ENCODE measurements at places on chromosomes 2 and 18.
A peak's percentile ranks its signal among the peaks of the same experiment; 100 is the strongest.

DNA sequence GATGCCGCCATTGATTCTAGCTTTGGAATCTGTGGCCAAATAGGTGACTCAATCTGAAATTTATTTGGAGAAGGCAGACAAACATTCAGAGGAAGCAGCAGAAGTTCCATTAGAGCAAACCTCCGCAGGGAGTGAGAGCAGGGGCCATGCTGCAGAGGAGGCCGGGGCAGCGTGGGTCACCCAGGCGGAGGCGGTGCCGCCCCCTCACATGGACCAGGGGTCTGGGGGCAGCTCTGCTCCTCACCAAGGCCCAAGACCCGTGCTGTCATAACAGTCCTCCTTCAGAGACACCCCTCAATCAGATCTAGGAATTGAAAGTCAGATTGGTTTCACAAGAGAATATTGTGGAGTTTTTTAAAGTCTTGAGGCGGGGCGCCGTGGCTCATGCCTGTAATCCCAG, 92.4 kb downstream of the GBX2 start:
- peak; percentile 14 for DNase-seq

GRCh38 chr2:175312137-175312536, 130.6 kb upstream of the ATP5MC3 start:
- DNase-seq: no peak

DNA sequence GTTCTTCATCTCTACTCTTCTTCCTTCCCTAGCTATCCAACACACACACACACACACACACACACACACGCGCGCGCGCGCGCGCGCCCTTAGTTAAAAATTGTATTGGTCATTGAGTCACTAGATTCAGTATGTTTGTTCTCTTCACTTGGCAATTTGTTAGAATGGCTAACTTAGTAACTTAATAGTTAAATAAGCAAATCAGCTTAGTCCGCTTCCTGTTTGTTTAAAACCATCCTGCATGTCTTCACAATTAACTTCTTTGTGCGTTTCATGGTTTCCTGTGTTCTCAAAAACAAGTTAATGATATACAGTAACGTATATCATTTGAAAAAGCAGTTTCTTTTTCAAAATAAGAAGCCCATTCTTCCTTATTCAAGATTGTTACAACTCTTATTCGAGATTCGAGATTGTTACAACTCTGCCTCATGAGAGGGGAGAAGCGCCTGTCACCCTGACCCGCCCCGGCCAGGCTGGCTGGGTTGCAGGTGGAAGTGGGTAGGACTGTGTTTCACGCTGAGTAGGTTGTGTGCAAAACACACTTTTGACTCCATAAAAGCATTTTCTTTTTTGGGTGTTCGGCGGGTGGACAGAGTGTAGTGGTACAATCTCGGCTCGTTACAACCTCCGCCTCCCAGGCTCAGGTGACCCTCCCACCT, 9.5 kb upstream of the CNNM3 start:
- no peak for DNase-seq

GRCh38 chr2:160214461-160215445, 14.7 kb upstream of the ITGB6 start:
- DNase-seq: peak; percentile 93

DNA sequence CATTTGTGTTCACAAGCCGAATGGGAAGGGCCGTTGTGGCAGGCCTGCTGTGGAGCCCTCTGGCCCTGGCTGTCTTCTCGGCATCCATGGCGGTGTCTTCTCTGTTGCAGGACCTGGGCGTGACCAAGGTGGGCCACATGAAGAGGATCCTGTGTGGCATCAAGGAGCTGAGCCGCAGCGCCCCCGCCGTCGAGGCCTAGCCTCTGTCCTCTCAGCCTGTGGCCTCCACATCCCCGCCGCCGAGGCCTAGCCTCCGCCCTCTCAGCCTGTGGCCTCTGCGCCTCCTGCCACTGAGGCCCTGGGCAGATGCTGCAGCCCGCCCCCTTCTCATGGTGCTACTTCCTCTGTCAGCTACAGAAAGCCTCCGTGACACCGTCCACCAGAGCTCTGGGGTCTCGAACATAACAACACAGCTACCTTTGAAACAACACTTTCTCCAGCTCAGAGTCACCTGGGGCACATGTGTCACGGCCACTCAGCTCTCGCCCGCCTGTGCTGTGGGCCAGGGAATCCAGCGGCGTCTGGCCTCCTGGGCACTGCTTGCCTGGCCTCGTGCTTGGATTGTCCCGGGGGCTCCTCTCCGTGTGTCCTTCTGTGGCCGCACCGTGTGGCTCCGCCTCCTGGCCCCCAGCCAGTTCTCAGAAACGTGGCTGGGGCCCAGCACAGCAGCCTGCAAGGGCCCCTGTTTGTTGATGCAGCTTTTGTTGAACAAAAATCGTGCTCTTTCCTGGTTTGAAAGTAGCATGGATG, 97.1 kb downstream of the USP40 start:
- no peak for DNase-seq

- DNase-seq: no peak
Observed at GRCh38 chr2:198161151-198161550, 356.8 kb downstream of the PLCL1 start.

DNA sequence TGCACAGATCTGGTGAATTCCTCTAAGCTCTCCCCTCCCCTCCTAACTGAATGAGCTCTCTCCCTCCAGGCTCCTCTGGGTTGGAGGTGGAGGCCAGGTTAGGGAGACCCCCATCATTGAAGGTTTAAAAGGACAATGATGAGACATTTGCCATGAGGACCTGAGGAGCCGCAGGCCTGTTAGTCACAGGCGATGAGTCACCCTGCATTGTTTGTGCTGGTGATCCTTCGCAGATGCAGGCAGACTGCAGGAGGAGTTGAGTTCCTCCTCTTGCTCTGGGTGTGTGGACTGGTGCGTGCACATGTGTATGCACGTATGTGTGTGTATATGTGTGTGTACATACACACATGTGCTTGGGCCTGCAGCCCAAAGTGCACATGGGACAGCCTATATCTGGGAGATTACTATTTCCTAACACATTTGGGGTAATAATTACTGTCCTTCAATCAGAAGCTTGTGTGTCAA, 42.0 kb downstream of the MCFD2 start:
- peak; percentile 96 for DNase-seq

- no peak for DNase-seq
Observed at GRCh38 chr2:118918017-118918416, 24.0 kb upstream of the MARCO start.

DNA sequence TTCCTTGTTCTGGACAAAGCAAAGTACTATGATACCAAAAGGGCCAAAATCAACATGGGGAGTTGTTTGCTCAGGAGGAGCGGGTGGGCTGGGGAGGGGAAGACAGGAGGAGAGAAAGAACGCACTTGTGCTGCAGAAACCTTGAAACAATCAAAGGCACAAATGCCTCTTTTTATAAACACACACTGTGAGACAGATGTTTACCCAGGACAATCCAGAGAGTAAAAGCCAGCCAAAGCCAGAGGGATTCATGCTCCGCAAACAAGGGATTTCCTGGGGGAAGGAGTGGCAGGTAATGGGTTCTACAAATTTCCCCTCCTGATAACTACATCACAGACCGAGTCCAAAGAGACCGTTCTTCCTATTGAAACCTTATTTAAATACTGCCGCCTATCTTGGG, 323.5 kb upstream of the SKOR2 start:
- no peak for DNase-seq

DNA sequence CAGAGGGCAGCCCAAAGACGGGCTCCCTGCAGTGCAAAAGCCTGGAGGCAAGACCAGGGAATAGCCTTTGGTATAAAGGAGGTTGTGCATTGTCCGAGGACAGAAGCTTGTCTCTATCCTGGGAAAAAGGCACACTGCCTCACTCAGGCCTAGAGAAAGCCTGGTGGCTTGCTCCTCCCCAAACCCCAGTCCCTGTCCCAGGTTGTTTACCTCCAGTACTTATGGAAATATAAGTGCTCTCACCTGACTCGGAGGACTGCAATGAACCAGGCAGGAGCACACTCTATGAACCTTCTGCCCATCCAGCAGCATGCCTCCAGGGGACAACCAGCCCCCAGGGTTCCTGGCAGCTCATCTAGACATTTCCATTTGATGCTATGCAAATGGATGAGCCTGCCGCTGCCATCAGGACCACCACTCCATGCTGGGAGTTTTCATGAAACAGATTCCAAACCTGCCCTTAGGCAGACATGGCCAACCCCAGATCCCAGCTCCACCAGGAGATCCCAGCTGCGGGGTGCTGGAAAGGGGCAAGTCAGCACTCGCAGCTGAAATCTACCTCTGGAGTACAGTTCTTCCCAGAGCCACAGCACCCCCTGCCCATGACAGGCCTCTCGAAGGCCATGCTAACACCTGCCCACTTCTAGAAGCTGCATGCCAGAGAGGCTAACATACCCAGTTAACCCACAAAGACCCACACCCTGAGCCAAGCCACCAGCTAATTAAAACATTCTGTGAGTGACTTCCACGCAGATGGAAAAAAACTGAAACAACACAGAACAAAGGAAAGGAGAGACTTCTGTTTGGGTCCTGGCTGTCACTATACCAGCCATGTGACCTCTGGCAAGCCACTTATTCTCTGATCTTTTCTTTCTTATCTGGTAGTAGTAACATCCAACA, 101.7 kb downstream of the TTC32 start:
- DNase-seq: peak; percentile 50

GRCh38 chr2:11598228-11598731, 64.4 kb downstream of the GREB1 start:
- no peak for DNase-seq

- no peak for DNase-seq
Observed at GRCh38 chr18:5175378-5175777, 21.7 kb downstream of the AKAIN1 start.

GRCh38 chr2:54871457-54872107, 148.1 kb downstream of the EML6 start:
- DNase-seq: peak; percentile 48

DNA sequence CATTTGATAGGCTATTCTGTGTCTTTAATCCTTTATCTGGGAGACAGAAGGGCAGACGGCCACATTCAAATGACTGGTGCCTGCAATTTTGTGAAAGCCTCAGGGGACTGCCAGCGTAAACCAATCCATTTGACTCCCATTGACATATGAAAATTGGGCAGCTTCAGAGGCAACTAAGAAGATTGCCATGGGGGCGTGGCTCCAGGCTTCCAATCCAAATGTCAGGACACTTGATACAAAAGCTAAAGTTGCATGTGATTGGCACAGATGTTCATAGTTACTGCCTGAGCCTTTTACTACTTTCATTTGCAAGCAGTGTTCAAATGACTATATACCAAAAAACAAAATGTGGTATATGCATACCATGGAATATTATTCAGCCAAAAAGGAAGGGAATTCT, 42.0 kb downstream of the SPC25 start:
- DNase-seq: no peak

DNA sequence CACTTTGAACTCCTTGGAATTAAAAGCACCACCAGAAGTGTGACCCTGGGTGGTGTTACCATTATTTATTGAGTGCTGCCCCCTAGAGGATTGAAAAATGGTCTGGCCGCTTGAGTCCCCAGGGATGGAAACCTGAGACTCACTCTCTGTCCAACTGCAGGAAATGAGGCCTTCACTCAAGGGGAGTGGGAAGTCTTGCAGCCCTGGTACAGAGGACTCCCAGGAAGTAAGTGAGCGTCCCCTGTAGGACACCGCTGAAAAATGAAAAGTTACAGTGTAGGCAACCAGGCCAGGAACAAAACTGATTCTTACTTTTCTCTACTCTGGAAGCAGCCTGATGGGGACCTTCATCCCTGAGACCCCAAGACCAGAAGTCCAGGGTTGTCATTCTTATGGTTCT, 2.2 kb upstream of the NRP2 start:
- DNase-seq: peak; percentile 90

DNA sequence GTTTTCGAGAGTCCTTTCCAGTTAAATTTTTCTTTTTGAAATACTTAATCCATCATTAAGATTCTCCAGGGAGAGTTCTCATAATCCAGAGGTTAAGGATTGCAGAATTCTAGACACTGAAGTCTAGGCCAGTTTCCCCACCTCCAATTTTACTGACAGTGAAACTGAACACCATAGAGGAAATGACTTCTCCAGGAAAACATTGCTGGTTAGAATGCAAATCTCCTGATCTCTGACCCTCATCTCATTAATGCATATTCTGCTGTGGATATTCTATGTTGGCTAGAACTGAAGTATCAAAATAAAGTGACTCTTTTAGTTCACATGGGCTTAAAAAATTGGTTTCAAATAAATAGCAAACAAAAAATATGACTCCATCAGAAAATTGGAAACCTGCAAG, 105.8 kb upstream of the UGP2 start:
- peak; percentile 26 for DNase-seq

GRCh38 chr2:140348826-140349225, 1568.6 kb upstream of the NXPH2 start:
- DNase-seq: no peak

DNA sequence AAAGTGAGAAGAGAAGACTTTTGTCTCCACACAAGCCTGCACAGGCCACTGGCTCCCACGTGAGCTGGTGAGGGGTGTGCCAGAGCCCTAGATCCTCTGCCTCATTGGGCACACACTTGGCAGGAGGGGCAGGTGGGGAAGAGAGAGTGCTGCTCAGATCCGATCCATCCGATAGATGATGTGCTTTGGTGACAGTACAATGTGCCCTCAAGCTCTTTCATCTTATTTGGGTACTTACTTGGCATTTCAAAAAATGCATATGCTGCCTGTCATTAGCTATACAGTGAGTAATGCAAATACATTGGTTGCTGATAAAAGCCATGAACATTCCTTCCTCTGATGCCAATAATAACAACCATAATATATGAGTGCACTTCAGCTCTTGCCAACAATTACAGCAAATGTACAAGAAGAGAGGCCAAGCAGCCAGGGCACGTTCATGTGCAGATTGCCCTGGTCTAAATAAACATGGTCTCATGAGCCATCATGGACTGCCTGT, 255.3 kb downstream of the VAPA start:
- peak; percentile 82 for DNase-seq

- peak; percentile 8 for DNase-seq
Observed at GRCh38 chr2:106020032-106020431, 174.1 kb downstream of the UXS1 start.

DNA sequence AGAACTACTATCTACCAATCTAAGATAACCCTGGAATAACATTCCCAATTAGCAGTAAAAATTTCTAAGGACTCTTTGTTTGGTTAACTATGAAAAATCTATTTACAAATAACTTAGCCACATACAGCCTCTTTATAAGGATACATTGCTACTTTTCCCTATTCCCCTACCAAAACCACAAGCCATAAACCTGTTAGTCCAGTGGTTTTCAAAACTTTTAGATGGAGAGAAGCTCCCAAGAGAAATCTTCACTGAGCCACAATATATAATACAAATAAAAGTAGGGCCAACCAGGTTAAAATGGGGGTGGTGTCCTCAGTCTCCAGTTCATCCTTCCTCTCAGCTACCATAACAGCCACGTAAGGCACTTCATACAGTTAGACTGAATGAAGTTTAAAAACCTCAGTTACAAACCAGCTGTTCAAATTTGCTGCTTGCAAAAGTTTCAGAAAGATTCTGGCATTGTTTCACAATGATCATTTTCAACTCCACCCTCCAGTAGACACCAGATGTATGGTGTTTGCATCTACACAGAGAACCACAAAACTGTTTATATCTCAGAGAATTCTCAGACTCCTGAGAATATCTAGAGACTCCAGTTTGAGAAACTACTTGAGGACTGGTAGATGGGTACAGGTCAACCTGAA, 26.0 kb downstream of the SOS1 start:
- DNase-seq: peak; percentile 26

Data from astrocyte of the spinal cord (primary cell).